ENCODE measurements at places on chromosomes 6 and 20. TPM values are rescaled to one million over a fixed set of nuclear protein-coding genes. Genes with fewer than 3 reads are reported as not detected.

DNA sequence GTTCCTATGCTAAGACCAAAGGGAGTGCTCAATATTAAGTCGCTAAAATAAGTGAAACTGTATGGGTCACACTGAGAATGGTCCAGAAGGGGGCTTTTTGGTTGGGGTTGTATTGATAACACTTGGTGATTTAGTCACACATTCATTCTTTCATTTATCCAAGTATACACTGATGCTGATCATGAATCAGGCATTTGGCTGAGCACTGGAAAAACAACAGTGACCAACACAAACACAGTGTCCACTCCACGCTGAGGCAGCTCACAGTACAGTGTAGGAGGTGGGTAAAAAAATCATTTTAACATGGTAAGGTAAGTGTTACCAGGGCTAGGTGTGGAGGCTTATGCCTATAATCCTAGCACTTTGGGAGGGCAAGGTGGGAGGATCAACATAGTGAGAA is 9.2 kb upstream of the FAM83C start:
- no peaks in the 10 kb centered on the region for H3K27me3 ChIP-seq
- no peak overlapping the region for H3K27ac ChIP-seq
- no peak for DNase-seq
- H3K4me1 ChIP-seq = peaks cover 3% of the 10 kb centered on the region
- H3K36me3 ChIP-seq = 0 out of 2 replicates have a peak, but pooled peaks cover 5% of the 10 kb centered on the region
- no peak overlapping the region for H3K4me3 ChIP-seq

- no peak overlapping the region for H3K27ac ChIP-seq
- no peaks in the 10 kb centered on the region for H3K27me3 ChIP-seq
- no peak for DNase-seq
- no peaks in the 10 kb centered on the region for H3K36me3 ChIP-seq
Measured at GRCh38 chr6:52871621-52872020, 31.0 kb upstream of the GSTA5 start.

DNA sequence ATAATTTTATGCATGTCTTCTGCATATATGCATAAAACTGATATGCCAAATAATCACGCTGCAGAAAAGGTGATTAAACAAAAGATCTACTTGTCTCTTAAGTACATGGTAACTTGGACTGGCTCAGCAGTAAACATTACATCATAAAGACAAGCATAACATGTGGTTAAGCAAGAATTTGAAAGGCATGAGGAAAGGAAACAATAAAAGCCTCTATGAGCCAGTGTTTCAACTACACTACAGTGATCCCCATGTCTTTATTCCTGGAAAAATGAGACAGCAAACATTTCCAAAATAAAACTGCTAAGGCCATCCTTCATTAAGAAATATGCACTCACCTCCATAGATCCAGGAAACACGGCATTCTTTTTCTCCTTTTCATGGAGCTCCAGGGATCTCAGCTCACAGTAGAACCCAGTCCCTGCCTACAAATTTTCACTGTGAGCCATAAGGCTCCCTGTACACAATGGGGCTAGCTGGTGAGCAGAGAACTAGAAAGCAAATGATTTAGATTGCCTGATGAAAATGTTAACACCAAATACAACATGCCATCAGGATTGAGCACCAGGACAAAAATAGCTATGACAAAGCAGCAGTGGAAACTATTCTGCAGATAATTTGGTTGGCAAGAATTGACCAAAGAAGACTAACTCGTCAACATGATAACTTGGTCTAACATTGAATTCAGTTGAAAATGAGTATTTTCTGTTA is 156.1 kb downstream of the COL21A1 start:
- no peaks in the 10 kb centered on the region for H3K27me3 ChIP-seq
- H3K36me3 ChIP-seq = no peaks in the 10 kb centered on the region
- no peak overlapping the region for H3K27ac ChIP-seq
- H3K4me3 ChIP-seq = no peak overlapping the region

- no peaks in the 10 kb centered on the region for H3K36me3 ChIP-seq
- H3K4me1 ChIP-seq = peaks cover 20% of the 10 kb centered on the region
- H3K27ac ChIP-seq = peak within 1 kb of the TSS; percentile 58
- DNase-seq = no peak
Measured at GRCh38 chr20:23637282-23638221, at the start of gene CST3. TSS of gene CST3 (minus strand) at chr20:23637955. CDS start at chr20:23637862, 93 bp downstream.

GRCh38 chr6:14189074-14189473 is 71.5 kb downstream of the CD83 start:
- no peak overlapping the region for H3K27ac ChIP-seq
- H3K4me3 ChIP-seq = no peak overlapping the region
- H3K36me3 ChIP-seq = no peaks in the 10 kb centered on the region
- H3K27me3 ChIP-seq = no peaks in the 10 kb centered on the region
- DNase-seq = no peak

GRCh38 chr6:79134699-79135474 is 56.8 kb upstream of the PHIP start:
- H3K36me3 ChIP-seq = no peaks in the 10 kb centered on the region
- no peak overlapping the region for H3K4me3 ChIP-seq
- H3K27me3 ChIP-seq = no peaks in the 10 kb centered on the region
- H3K27ac ChIP-seq = no peak overlapping the region

- DNase-seq = peak; percentile 68
- H3K27me3 ChIP-seq = no peaks in the 10 kb centered on the region
- H3K4me1 ChIP-seq = peaks cover 23% of the 10 kb centered on the region
- no peaks in the 10 kb centered on the region for H3K36me3 ChIP-seq
Measured at GRCh38 chr6:129490521-129491255, 219.3 kb downstream of the ARHGAP18 start.

GRCh38 chr20:46683939-46684750 is 5.1 kb downstream of the TP53RK start:
- no peaks in the 10 kb centered on the region for H3K27me3 ChIP-seq
- no peaks in the 10 kb centered on the region for H3K36me3 ChIP-seq
- H3K4me1 ChIP-seq = peaks cover 13% of the 10 kb centered on the region
- no peak overlapping the region for H3K27ac ChIP-seq
- DNase-seq = no peak
- H3K4me3 ChIP-seq = no peak overlapping the region

DNA sequence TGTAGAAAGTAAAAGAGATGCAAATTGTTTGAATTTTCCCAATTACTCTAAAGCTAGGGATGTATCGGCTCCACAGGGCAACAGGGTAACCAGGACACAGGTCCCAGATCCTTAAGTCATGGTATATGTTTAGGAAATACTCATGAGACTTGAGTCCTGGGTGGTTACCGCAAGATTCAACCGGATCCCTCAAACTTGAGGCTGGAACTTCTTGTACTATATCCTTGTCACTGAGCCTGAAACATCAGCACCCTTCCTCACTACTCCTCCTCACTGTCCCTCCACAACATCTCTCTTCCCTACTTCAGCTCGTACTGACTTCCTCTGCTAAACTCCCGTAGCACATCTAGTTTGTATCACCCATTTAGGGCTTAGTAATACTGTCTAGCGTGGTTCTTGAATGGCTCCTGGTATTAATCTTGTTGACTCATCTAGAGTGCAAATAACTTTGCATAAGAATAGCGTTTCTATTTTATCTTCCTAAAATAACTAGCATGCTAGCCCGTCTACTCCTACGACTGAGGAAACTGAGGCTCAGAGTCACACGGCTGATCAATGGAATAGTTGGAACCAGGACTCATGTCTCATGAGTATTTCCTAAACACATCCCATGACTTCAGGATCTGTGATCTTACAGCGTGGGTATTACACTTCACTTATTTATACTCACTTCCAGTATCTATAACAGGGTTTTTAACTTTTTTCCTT is 72.1 kb downstream of the FILIP1 start:
- no peaks in the 10 kb centered on the region for H3K4me1 ChIP-seq
- H3K36me3 ChIP-seq = no peaks in the 10 kb centered on the region
- H3K27me3 ChIP-seq = no peaks in the 10 kb centered on the region
- no peak for DNase-seq
- H3K27ac ChIP-seq = no peak overlapping the region

DNA sequence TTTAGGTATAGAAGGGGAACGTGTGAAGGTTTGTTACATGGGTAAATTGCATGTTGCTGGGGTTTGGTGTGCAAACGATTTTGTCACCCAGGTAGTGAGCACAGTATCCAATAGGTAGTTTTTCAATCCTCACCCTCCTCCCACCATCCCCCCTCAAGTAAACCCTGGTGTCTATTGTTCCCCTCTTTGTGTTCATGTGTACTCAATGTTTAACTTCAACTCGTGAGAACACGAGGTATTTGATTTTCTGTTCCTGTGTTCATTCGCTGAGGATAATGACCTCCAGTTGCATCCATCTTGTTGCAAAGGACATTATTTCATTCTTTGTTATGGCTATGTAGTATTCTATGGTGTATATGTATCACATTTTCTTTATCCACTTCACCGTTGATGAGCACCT is 11.6 kb upstream of the VNN1 start:
- no peak overlapping the region for H3K4me3 ChIP-seq
- peaks cover 7% of the 10 kb centered on the region for H3K4me1 ChIP-seq
- no peaks in the 10 kb centered on the region for H3K27me3 ChIP-seq
- no peaks in the 10 kb centered on the region for H3K36me3 ChIP-seq
- no peak overlapping the region for H3K27ac ChIP-seq

GRCh38 chr20:9401371-9401770 is 113.0 kb upstream of the LAMP5 start:
- H3K4me3 ChIP-seq = no peak overlapping the region
- H3K27ac ChIP-seq = no peak overlapping the region
- peaks cover 8% of the 10 kb centered on the region for H3K4me1 ChIP-seq
- no peaks in the 10 kb centered on the region for H3K36me3 ChIP-seq
- no peak for DNase-seq
- H3K27me3 ChIP-seq = no peaks in the 10 kb centered on the region

GRCh38 chr6:90368601-90369000 is 72.0 kb upstream of the BACH2 start:
- peaks cover 3% of the 10 kb centered on the region for H3K27me3 ChIP-seq
- H3K27ac ChIP-seq = no peak overlapping the region
- peaks cover 13% of the 10 kb centered on the region for H3K4me1 ChIP-seq
- H3K4me3 ChIP-seq = no peak overlapping the region

DNA sequence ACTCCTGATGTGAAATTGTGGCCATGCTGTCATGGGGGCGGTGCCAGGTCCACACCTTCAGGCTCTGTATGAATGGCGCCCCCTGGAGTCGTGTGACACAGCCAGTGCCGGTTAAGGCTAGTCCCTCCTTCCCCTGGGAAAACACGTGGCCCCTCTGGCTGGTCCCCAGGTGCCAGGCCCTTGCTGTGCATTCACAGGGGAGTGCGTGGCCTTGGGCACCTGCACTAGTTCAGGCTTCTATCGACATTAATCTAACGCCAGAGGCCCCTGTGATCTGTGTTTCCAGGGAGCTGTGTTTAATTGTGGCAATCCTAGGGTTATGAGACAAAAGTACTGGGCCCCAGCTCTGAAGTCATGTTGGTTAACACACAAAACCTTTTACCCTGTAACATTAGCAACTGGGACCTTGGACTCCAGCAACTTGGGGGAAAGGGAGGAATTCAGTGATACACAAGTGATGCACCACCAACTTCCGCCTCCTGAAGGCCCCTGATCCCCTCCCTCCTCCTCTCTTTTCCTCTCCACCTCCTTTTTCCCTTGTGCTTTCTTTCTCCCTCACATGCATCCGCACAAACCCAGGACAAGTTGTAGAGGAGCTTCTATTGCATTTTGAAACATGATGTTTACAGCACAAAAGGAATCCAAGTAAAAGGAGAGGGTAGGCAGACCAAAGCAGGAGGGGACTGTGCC is 74.0 kb downstream of the SSR1 start:
- peak overlapping the region; percentile 38 for H3K27ac ChIP-seq
- H3K4me3 ChIP-seq = no peak overlapping the region
- peaks cover 34% of the 10 kb centered on the region for H3K36me3 ChIP-seq
- no peak for DNase-seq
- H3K27me3 ChIP-seq = no peaks in the 10 kb centered on the region
- H3K4me1 ChIP-seq = peaks cover 71% of the 10 kb centered on the region

GRCh38 chr6:50966986-50967385 is 148.3 kb downstream of the TFAP2B start:
- no peak overlapping the region for H3K4me3 ChIP-seq
- no peaks in the 10 kb centered on the region for H3K36me3 ChIP-seq
- no peaks in the 10 kb centered on the region for H3K27me3 ChIP-seq
- DNase-seq = no peak
- H3K27ac ChIP-seq = no peak overlapping the region

- no peak for DNase-seq
- no peak overlapping the region for H3K27ac ChIP-seq
- no peaks in the 10 kb centered on the region for H3K36me3 ChIP-seq
- H3K4me1 ChIP-seq = no peaks in the 10 kb centered on the region
- no peak overlapping the region for H3K4me3 ChIP-seq
Measured at GRCh38 chr6:109344226-109344625, 38.0 kb downstream of the CD164 start.

DNA sequence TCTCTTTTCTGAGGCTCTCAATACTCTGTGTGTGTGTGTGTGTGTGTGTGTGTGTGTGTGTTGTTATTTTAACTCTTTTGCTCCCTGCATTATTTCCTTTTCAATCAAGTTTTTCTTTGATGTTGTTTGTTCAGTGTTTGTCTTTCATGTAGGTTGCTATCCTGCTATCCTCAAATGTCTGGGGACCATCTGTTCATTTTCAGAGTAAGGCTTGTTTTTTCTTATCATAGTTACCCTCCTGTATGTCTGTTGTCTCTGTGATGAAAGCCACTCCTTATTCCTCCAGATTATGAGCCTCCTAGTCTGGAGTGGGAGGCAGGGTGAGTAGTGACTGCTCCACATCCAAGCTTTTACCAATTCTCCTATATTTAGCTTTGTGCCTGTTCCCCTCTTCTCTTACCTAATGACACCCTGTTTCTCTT is 9.2 kb downstream of the ENPP3 start:
- H3K27me3 ChIP-seq = peaks cover 3% of the 10 kb centered on the region
- H3K4me3 ChIP-seq = no peak overlapping the region
- no peak overlapping the region for H3K27ac ChIP-seq

Gene GHRH
- total RNA-seq = not detected

Gene NRSN1
- total RNA-seq = not detected

Gene CTCFL
- 0.10 TPM for total RNA-seq

Gene HM13
- 123 TPM for total RNA-seq

Gene PCSK2
- not detected for total RNA-seq

Gene CHRNA4
- 0.41 TPM for total RNA-seq

Gene VNN1
- total RNA-seq = not detected

Gene ATP6V1G2
- 3.5 TPM for total RNA-seq

Gene DLL1
- total RNA-seq = 0.88 TPM
